Cardiac muscle cell (in vitro differentiated cells and primary cell): ENCODE measurements at places on chromosomes 3 and 15. TPM values are rescaled to one million over a fixed set of nuclear protein-coding genes. Genes with fewer than 3 reads are reported as not detected.

PLAAT1 gene
- total RNA-seq: 35.4 and 44.1 TPM in 2 replicates

GRCh38 chr3:107242579-107242978, 134.7 kb upstream of the CCDC54 start:
- no peak for DNase-seq

SLC24A5 gene
- total RNA-seq: not detected in 2 replicates

TNNC1 gene
- total RNA-seq: 1,875 and 4,623 TPM in 2 replicates

GRCh38 chr15:90648137-90649070, 68.7 kb upstream of the BLM start:
- DNase-seq: peak; percentile 83

GRCh38 chr15:90869140-90869541, 753 bp downstream of the FURIN start:
- DNase-seq: no peak
